ENCODE measurements at places on chromosomes 7 and 10.

GRCh38 chr7:67463983-67464382, 467.4 kb downstream of the TYW1 start:
- H3K27me3 ChIP-seq = peaks cover 6% of the 10 kb centered on the region
- DNase-seq = no peak
- H3K4me3 ChIP-seq = no peak overlapping the region
- H3K4me1 ChIP-seq = no peaks in the 10 kb centered on the region
- no peaks in the 10 kb centered on the region for H3K36me3 ChIP-seq

- H3K36me3 ChIP-seq = no peaks in the 10 kb centered on the region
- H3K4me3 ChIP-seq = peak overlapping the region; percentile 4
- H3K27ac ChIP-seq = peak overlapping the region; percentile 72
- H3K27me3 ChIP-seq = no peaks in the 10 kb centered on the region
Observed at GRCh38 chr7:924541-925231, 29.8 kb downstream of the ADAP1 start.

DNA sequence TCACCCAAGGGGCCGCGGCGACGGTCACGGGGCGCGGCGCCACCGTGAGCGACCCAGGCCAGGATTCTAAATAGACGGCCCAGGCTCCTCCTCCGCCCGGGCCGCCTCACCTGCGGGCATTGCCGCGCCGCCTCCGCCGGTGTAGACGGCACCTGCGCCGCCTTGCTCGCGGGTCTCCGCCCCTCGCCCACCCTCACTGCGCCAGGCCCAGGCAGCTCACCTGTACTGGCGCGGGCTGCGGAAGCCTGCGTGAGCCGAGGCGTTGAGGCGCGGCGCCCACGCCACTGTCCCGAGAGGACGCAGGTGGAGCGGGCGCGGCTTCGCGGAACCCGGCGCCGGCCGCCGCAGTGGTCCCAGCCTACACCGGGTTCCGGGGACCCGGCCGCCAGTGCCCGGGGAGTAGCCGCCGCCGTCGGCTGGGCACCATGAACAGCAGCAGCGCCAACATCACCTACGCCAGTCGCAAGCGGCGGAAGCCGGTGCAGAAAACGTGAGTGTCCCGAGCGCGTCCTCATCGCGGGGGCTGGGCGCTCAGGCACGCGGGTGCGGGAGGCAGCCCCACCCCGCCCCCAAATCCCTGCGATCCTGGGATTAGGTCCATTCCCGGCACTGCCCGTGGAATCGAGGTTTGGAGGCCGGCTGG, 509 bp downstream of the AHR start:
- DNase-seq = peak; percentile 32
- peak overlapping the region; percentile 52 for H3K4me3 ChIP-seq
- H3K27ac ChIP-seq = peak overlapping the region; percentile 73
- H3K27me3 ChIP-seq = no peaks in the 10 kb centered on the region
- H3K4me1 ChIP-seq = peaks cover 3% of the 10 kb centered on the region

DNA sequence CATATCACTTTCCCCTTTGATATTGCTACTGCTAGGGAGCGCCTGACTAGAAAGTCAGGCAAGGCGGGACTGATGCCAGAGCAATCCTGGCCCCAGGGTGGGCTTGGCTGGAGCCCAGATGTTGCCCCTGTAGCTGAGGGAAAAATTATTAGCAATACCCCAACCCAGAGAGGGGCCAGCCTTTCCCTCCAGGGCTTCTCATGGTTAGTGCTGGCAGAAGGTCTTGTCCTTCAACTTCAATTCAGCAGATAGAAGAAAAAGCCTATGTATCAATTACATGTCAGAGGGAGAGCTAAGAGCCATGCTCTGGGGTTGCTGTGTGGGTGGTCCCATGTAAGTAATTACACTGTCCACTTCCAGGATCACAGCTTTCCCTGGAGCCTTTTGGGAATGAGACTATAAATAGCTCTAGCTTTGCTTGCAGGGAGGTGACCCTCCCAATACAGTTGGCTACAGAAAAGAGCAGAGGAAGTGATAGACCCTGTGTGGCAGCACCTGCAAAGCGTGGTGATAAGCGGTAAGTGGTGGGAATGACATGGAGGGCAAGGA, 579.1 kb downstream of the CCSER2 start:
- H3K27me3 ChIP-seq = peaks cover 3% of the 10 kb centered on the region
- no peak overlapping the region for H3K27ac ChIP-seq
- no peaks in the 10 kb centered on the region for H3K36me3 ChIP-seq
- no peak for DNase-seq

DNA sequence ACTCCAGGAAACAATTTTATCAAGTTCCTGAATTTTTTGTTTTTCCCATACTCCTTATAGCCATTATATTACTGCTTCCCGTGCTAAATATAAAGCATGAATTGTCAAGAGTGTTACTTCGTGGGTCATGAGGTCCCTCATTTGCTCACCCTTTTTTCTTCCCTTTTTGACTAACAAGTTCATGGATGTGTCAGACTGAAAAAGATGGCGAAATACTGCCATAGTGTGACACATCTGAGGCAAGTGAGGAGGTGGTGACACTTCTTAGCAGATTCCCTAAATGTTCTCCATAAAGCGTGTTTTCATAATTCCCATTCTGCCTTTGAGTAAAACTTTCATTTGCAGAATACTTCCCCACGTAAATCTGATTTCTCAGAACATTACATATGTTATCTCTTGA, 269.6 kb upstream of the FZD1 start:
- no peaks in the 10 kb centered on the region for H3K27me3 ChIP-seq
- H3K4me3 ChIP-seq = no peak overlapping the region
- H3K4me1 ChIP-seq = no peaks in the 10 kb centered on the region
- no peak overlapping the region for H3K27ac ChIP-seq
- H3K36me3 ChIP-seq = no peaks in the 10 kb centered on the region
- DNase-seq = no peak

DNA sequence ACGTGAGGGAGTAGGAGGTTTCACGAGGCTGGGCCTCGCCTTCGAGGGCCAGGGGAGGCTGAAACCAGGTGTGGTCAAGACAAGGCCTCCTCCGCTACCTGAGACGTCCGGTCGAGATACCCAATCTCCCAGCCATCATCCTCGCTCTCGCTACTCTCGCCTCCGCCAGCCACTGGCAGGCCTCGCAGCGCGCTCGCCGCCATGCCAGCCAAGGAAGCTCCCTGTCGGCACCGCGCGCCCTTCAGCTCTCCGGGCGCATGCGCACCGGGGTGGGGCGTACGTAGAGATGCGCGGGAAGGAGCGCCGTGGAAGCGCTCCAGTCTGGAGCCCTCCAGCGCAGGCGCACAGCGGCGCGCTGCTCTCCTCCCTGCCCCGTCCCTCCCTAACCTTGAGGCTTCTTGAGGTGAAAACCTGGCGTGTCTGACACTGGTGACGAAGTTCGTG, at the start of gene ASZ1:
TSS of gene ASZ1 (minus strand) at position 236 of the 444 bp plus-strand sequence. CDS start at position 203, 33 bp downstream.
- no peak for DNase-seq
- H3K36me3 ChIP-seq = no peaks in the 10 kb centered on the region
- H3K4me1 ChIP-seq = no peaks in the 10 kb centered on the region
- no peak within 1 kb of the TSS for H3K4me3 ChIP-seq
- H3K27ac ChIP-seq = no peak within 1 kb of the TSS

DNA sequence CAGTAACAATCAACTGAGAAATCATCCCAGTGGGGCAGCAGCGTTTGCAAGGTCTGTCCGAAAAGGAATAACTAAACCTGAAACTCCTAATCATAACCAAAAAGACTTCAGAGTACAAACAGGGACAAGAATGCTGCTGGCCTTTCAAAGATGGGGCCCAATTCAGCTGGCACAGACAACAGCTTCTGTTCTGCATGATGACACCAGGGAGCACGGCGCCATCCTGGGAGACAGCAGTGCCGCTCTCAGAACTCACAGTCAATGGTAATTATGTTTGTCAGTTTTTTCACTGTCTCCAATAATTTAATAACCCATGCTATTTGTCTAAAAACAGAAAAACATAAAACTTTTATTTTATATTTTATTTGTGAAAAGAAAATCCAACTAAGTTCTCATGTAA, 90.0 kb downstream of the LARP4B start:
- H3K27ac ChIP-seq = no peak overlapping the region
- H3K36me3 ChIP-seq = peaks cover 57% of the 10 kb centered on the region
- peaks cover 6% of the 10 kb centered on the region for H3K4me1 ChIP-seq
- no peak overlapping the region for H3K4me3 ChIP-seq
- no peak for DNase-seq

GRCh38 chr7:86947929-86948328, 111.5 kb downstream of the ELAPOR2 start:
- no peak overlapping the region for H3K4me3 ChIP-seq
- H3K4me1 ChIP-seq = no peaks in the 10 kb centered on the region
- no peaks in the 10 kb centered on the region for H3K27me3 ChIP-seq
- no peaks in the 10 kb centered on the region for H3K36me3 ChIP-seq
- no peak overlapping the region for H3K27ac ChIP-seq
- no peak for DNase-seq

DNA sequence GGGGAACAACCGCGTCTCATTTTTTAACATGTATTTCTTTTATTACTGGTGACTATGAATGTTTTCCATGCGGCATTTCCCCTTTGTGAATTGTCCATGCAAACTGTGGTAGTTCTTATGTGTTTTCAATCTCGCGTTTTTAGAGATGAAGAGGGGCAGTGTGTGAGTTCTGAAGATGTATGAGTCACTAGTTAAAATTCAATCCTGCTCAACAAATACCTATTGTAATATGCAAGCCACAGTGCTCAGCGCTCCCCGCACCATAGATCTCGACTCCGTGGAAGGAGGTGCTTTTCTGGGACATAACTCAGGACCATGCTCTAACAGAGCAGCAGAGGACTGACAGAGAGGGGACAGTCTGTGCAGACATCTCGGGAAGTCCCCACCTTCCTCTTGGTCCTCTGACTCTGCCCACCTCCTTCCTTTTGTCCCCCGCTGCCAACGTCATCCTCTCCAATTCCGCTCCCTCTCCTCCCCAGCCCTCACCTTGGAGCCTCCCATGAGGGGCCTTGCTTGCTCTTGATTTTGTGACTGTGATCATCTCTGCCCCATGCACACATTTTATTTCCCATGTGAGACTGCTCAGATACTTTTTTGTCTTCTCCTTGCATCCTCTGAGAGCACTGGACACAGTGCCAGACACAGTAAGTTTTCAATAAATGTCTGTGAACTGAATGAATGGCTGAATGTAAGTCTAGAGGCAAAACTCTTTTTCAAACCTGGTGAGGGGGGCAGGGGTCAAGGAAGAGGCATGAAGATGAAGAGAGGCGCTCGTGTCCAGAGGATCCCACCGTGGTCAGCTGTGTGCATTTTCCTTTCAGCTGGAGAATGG, 42.7 kb upstream of the PLEKHA1 start:
- no peak overlapping the region for H3K27ac ChIP-seq
- H3K4me1 ChIP-seq = no peaks in the 10 kb centered on the region
- H3K4me3 ChIP-seq = no peak overlapping the region

- H3K27ac ChIP-seq = no peak overlapping the region
- no peak overlapping the region for H3K4me3 ChIP-seq
- no peaks in the 10 kb centered on the region for H3K4me1 ChIP-seq
- no peak for DNase-seq
- no peaks in the 10 kb centered on the region for H3K27me3 ChIP-seq
- no peaks in the 10 kb centered on the region for H3K36me3 ChIP-seq
Observed at GRCh38 chr10:70907637-70908405, 19.5 kb upstream of the PCBD1 start.

GRCh38 chr10:78529262-78529661, 495.6 kb downstream of the RPS24 start:
- H3K27ac ChIP-seq = no peak overlapping the region
- no peak overlapping the region for H3K4me3 ChIP-seq
- H3K36me3 ChIP-seq = no peaks in the 10 kb centered on the region
- no peak for DNase-seq
- no peaks in the 10 kb centered on the region for H3K4me1 ChIP-seq
- no peaks in the 10 kb centered on the region for H3K27me3 ChIP-seq

- H3K27ac ChIP-seq = no peak overlapping the region
- no peaks in the 10 kb centered on the region for H3K36me3 ChIP-seq
- no peaks in the 10 kb centered on the region for H3K27me3 ChIP-seq
- H3K4me1 ChIP-seq = peaks cover 11% of the 10 kb centered on the region
- no peak for DNase-seq
Observed at GRCh38 chr10:60235001-60235400, 154.7 kb downstream of the ANK3 start.

GRCh38 chr10:118534136-118534535, 61.3 kb downstream of the PRLHR start:
- H3K4me1 ChIP-seq = no peaks in the 10 kb centered on the region
- no peaks in the 10 kb centered on the region for H3K36me3 ChIP-seq
- no peak overlapping the region for H3K27ac ChIP-seq
- no peak for DNase-seq
- H3K27me3 ChIP-seq = no peaks in the 10 kb centered on the region
- no peak overlapping the region for H3K4me3 ChIP-seq

DNA sequence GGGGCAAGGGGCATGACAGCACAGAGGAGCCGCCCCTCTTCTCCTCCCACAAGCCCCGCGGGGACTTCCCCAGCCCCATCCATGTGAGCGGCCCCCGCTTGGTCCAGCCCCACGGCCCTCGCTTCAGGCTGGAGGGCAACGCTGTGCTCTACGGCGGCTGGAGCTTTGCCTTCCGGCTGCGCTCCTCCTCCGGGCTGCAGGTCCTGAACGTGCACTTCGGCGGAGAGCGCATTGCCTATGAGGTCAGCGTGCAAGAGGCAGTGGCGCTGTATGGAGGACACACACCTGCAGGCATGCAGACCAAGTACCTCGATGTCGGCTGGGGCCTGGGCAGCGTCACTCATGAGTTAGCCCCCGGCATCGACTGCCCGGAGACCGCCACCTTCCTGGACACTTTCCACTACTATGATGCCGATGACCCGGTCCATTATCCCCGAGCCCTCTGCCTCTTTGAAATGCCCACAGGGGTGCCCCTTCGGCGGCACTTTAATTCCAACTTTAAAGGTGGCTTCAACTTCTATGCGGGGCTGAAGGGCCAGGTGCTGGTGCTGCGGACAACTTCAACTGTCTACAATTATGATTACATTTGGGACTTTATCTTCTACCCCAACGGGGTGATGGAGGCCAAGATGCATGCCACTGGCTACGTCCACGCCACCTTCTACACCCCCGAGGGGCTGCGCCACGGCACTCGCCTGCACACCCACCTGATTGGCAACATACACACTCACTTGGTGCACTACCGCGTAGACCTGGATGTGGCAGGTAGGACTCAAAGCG, 5.1 kb downstream of the AOC1 start:
- H3K36me3 ChIP-seq = no peaks in the 10 kb centered on the region
- H3K4me1 ChIP-seq = no peaks in the 10 kb centered on the region
- H3K27me3 ChIP-seq = no peaks in the 10 kb centered on the region
- DNase-seq = no peak
- no peak overlapping the region for H3K27ac ChIP-seq

- H3K27me3 ChIP-seq = no peaks in the 10 kb centered on the region
- no peak for DNase-seq
- H3K4me1 ChIP-seq = peaks cover 16% of the 10 kb centered on the region
- no peaks in the 10 kb centered on the region for H3K36me3 ChIP-seq
- H3K27ac ChIP-seq = peak overlapping the region; percentile 96
- H3K4me3 ChIP-seq = no peak overlapping the region
Observed at GRCh38 chr10:96588616-96589419, 2.0 kb upstream of the TM9SF3 start.

GRCh38 chr7:15558756-15559155, 3.1 kb downstream of the AGMO start:
- H3K4me3 ChIP-seq = no peak overlapping the region
- no peaks in the 10 kb centered on the region for H3K27me3 ChIP-seq
- DNase-seq = no peak
- H3K27ac ChIP-seq = no peak overlapping the region
- no peaks in the 10 kb centered on the region for H3K4me1 ChIP-seq
